Ascending aorta (tissue), 2 donors: ENCODE measurements at places on chromosomes 6 and 20. TPM values are rescaled to one million over a fixed set of nuclear protein-coding genes. Genes with fewer than 3 reads are reported as not detected.

- DNase-seq = no peak
Observed at GRCh38 chr6:34104186-34104585, 41.7 kb downstream of the GRM4 start.

- no peak for DNase-seq
Observed at GRCh38 chr6:15499125-15499524, 163.7 kb downstream of the DTNBP1 start.

DNA sequence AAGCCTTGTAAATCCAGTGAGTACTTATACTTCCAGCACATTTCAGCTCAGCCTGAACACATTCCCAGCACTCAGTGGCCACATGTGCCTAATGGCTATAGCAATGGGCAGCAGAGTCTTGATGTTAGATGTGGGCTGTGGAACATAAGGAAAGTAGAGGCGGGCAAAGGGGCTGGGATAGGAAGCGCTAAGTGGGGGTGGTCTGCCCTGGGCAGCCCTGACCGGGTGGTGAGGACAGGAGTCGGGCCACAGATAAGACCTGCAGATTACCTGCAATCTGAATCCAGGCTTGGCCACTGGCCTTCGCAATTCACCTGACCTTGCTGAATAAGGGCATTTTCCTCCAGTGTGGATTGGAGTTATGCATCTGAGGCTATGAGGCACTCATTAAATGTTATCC, 11.1 kb upstream of the HMGA1 start:
- no peak for DNase-seq

- no peak for DNase-seq
Observed at GRCh38 chr6:94052749-94053148, 633.4 kb upstream of the EPHA7 start.

GRCh38 chr6:36263390-36264000, 6.4 kb upstream of the PNPLA1 start:
- no peak for DNase-seq

- no peak for DNase-seq
Observed at GRCh38 chr6:21200134-21200870, 393.2 kb upstream of the SOX4 start.

DNA sequence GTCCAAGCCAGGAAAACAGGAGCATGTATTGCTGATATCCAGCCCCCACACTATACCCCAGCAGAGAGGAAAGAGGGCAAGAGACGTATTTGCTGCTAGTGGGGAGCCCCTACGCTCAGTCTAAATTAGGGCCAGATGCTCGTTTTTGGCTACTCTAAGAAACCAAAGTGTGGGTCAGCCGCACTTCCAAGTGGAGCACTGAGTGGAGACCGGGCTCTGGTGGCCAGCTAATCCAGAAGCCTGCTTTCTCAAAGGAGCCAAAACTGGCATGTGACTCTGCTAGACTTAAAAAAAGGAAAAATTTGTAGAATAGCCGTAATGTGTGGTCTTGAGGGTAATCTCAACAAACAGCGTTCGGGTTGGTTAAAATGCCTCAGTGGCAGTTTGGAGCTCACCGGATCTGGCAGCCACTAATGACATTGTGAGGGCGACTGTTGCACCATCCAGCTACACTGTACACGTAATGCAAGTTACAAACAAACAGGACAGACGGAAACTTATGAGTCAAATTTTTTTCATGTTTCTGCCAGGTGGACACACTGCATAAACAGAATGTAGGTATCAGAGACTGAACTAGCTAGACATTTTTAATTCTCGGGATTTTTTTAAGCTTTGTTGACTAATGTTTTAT, 230.9 kb downstream of the FOXC1 start:
- DNase-seq = no peak

GRCh38 chr6:125987026-125987617, 782 bp downstream of the TRMT11 start:
- DNase-seq = no peak

DNA sequence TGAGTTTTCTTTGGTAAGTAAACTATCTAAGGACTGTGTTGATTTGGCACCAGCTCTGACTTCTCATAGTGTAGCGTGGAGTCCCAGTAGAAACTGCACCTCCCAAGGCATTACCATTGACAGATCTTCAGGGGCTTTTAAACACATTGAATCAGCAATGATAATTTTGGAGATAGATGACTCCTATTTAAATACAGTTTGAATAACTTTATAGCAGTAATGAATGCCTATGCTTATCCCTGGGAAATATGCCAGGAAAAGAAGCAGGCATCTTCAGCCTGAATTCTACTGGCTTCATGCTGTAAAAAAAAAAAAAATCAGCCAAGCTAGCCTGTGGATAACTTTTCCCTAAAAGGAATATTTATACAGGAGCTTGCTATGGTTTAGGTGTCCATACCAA, 895.9 kb downstream of the EYS start:
- no peak for DNase-seq

IER3 gene
- 51.9 TPM for total RNA-seq

MYBL2 gene
- not detected for total RNA-seq

MDFI gene
- 94.7 TPM for total RNA-seq

CGA gene
- total RNA-seq = not detected

DEFB132 gene
- total RNA-seq = 0.32 TPM
